LHCN-M2 (cell line): ENCODE measurements at places on chromosomes 13 and 19. TPM values are rescaled to one million over a fixed set of nuclear protein-coding genes. Genes with fewer than 3 reads are reported as not detected.
A peak's percentile ranks its signal among the peaks of the same experiment; 100 is the strongest.

GRCh38 chr13:87538366-87539052, 132.7 kb upstream of the SLITRK5 start:
- DNase-seq: no peak

GRCh38 chr13:29428310-29429181, 166.9 kb downstream of the SLC7A1 start:
- peak; percentile 13 for DNase-seq

CYP4F3 gene
- total RNA-seq: not detected in 2 replicates

- DNase-seq: no peak
Observed at GRCh38 chr19:35908010-35908441, at the start of gene TYROBP. Gene TYROBP, minus strand, starts transcription at chr19:35908295. Its CDS starts 67 bp downstream, at chr19:35908228.

GRCh38 chr13:113627136-113627535, 30.9 kb downstream of the ATP4B start:
- no peak for DNase-seq

GRCh38 chr13:65057986-65058385, 2172.2 kb downstream of the PCDH9 start:
- no peak for DNase-seq

IGSF23 gene
- not detected in 2 replicates for total RNA-seq

DNA sequence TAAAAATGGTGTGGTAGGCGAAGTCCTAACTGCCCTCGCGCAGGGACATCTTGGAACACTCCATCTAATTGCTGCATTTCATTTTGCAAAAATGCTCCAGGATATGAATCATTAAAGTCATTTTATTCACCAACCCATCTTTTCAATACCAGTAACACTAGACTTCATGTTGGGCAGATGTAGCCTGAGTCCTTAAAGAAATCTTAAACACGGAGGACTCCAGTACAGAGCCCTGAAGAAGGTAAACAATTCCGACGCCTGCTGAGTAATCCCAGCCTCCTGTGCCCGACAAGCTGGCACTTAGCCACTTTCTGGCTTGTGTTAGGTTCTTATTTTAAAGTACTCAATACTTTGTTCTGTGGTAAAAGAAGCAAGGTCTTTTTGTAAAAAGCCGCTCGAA, 58.0 kb upstream of the IRS2 start:
- DNase-seq: peak; percentile 61

DNA sequence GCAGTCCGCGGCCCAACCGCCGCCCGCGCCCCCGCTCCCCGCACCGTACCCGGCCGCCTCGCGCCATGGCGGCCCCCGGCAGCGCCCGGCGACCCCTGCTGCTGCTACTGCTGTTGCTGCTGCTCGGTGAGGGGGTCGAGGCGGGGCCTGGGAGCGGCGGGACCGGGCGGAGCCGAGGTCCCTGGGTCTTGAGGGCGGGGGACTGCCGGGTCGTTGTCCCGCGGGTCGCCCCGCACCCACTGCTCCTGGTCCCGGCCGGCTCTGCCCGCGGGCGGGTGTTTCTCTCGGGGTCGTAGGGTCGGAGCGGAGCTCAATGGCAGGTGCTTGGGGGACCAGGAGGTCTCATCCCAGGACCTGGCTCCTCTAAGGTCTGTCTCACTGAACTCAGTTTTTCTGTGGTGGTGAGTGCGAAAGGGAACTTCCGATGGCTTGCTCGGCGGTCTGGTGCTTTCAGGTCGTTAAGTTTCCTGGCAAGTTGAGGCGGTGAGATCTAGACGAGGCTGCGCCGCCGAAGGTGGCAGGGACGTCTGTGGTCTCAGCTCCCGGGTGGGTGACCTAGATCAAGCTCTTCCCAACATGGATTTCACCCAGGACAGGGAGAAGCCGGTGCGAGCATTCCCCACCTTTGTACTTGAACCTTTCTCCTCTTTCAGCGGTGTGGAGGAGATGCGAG, 467 bp downstream of the LAMP1 start:
- DNase-seq: no peak

DNA sequence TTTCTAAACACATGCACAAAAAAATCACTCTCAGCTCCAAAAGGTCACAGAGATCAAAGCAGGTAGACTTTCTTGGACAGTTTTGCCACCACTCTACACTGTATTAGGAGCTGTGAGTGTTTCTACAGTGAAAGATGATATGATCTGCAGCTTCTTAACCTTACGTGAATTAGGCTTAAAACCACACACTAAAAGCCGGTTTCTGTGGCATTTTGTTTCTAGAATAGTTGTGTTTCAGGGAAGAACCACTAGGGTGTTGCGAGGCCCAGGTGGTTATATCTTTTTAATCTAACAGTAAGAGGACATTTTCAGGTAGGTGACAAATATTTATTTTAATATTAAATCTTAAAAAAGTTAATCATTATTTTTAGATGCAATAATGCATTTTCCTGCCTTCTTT, 216.4 kb downstream of the KLF5 start:
- DNase-seq: peak; percentile 59

DNA sequence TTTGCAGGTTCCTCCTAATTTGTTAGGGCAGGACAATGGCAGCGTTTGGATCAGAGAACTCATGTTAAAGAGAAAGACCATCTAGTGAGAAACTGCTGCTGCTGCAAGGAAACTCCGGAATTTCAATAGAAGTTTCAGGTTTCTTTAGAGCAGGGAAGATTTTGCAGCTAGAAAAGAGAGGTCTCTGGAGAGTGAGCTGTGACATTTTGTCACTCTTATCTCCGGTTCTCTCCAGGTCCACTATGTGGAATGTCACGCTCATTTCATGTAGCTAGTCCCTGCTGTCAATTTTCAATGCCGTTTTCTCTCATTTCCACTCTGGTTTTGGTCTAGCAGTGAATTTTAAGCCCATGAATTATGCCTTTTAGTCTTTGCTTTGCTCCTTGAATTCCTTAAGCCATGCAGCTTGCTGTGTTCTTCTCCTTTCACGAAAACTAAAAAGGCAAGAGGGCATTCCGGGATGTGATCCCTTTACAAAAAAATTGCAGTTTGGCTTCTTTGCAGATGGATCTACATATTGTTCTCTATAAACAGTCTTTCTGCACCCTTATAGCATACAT, 46.7 kb upstream of the POSTN start:
- DNase-seq: no peak

KL gene
- not detected in 2 replicates for total RNA-seq

DNA sequence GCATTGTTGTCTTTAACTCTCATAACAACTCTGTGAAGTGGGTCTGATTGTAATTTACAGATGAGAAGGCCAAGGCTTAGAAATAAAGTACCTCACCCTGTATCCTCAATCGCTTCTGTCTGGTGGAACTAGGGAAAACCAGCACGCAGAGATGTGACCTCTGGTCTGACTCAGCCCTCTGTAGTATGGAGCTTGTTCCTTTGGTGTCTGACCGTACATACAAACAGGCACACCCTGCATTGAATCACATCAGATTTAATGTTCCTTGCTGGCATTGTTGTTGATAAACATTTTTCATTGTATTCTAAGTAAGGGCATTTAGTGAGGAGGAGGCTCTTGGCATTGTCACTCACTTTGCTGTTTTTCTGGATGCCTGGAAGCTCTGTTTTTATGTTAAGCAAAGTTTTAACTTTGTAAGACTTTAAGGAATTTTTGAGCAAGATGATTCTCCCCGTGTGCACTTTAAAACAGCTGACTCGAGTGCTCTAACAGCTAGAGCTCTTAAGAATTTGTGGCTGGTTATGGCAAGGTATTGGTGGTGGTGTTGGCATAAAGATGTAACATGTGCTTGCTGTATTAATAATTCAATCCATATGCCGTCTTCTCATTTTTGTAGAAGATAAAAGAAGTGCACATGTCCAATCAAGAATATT, 89.0 kb upstream of the SPATA13 start:
- peak; percentile 79 for DNase-seq

TBXA2R gene
- 0.57 and 0.64 TPM in 2 replicates for total RNA-seq

MAMSTR gene
- 2.4 and 3.5 TPM in 2 replicates for total RNA-seq

DNA sequence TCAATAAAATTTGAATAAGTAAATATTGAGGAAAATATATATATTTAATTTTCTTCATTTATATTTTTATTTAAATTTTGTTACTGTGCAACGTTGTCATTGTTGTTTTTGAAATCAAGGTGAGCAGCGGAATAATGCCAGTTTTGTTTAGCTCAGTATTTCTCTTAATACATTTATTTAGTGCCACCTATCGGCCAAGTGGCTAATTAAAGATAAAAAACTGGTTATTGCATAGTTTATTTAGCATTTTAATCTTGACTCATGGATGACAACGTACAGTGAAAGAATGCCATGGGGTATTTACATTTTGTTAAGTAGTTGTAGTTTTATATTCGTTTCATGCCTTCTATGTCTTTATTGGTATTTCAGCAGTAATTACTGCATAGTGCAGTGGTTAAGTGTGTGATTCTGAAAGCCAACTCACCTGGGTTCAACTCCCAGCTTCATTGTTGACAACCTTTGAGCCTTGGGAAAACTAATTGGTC, 265.9 kb downstream of the MYO16 start:
- DNase-seq: peak; percentile 32

DNA sequence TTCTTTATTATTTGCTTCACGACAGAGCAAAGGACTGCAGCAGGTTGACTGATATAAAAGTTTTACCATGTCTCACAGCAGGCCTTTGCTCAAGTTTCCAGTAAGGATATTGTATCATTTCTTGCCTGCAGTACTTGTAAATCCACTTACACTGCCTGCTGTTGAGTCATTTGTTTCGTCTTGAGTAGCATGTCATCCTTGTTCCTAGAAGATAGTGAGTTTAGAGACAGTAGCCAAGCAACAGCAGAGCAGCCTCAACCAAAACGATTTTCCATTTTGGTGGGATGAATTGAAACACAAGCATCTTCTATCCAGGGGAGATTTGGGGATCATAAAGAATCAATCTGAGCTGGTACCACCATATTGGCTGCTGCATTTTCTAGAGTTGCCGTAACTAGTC, 24.0 kb upstream of the ALOX5AP start:
- DNase-seq: peak; percentile 73

SIGLECL1 gene
- not detected in 2 replicates for total RNA-seq

DNA sequence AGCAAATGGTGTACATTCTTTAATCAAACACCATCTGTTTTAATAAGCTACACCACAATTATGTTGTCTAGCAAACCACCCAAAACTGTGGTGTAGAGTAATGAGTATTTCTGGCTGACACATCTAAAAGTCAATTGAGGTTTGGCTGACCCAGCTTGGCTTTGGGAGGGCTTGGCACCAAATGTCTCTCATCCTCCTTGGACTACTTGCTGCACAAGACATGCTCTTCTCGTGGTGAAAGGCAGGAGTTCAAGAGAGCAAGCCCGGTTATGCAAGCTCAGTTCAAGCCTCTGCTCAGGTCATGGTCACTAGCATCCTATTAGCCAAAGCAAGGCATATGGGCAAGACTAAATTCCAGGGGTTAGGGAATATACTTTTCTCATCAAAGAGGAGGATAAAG, 37.1 kb downstream of the LACC1 start:
- no peak for DNase-seq

- DNase-seq: no peak
Observed at GRCh38 chr13:87536899-87537298, 134.3 kb upstream of the SLITRK5 start.

DNA sequence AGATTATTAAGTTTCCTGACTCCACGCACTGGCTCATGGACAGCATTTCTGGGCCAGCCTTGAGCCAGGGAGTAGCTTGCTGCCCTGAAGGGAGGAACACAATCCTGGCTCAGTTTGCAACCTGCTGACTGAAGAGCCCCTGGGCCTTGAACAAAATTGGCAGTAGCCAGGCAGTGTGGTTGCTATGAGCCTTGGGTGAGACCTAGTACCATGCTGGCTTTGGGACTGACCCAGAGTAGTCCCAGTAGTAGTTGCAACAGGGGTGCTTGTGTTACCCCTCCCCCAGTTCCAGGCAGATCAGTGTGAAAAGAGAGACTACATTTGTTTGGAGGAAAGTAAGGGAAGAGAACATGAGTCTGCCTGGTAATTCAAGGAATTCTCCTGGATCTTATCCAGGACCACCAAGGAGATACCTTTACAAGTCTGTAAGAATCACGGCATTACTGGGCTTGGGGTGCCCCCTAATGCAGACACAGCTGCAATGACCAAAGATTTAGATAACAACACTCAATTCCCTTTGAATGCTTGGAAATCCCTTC, 22.0 kb downstream of the ITGBL1 start:
- peak; percentile 89 for DNase-seq

CILP2 gene
- total RNA-seq: 0.06 TPM in 2 replicates

SULT2A1 gene
- total RNA-seq: not detected in 2 replicates

DNA sequence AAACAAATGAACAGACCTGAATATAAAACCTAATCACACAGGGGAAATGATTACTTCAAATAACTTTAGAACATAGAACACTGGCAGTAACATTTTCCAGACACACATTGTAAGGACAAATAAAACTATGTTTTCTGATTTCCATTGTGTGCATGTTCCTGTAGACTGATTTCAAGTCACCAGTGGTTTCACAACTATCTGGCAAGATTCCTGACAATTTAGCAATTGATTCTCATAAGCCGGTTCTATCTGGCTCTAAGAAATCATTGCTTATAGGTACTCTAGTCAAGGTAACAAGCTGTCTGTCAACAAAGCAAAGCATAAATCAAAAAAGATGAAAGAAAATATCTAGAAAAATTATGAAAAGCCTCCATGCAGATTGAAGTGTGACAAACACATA, 19.6 kb upstream of the PCCA start:
- peak; percentile 13 for DNase-seq

DNA sequence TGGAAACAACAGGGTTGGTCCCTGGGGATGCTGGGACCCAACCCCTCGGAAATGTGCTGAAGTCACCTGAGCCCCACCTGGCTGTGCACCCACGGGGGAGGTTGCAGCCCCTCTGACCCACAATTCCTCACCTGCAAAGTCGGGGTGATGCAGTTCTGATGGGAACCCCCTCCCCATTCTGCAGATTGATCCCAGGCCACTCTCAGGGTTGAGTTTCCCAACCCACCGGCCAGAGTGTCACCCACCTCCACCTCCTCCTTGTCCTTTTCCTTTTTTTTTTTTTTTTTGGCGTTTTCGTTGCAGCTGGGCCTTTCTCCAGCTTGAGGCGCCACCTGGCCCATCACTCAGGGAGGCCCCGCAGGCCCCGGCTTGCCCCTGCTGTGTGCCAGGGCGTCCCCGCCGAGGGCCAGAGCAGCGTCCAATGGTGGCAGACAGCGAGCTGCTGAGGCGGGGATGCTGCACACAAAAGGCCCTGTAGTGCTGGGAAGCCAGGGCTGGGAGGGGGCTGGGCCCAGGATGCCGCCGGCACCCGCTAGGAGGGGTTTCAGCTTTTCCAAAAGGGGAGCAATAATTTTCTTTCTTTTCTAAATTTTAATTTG, 4.6 kb downstream of the PIK3R2 start:
- DNase-seq: peak; percentile 21

- DNase-seq: peak; percentile 97
Observed at GRCh38 chr19:24086974-24087595, at the start of gene ZNF254. Gene ZNF254, plus strand, starts transcription at chr19:24087187. Its CDS starts 121 bp downstream, at chr19:24087308.

FBN3 gene
- not detected in 2 replicates for total RNA-seq

DNA sequence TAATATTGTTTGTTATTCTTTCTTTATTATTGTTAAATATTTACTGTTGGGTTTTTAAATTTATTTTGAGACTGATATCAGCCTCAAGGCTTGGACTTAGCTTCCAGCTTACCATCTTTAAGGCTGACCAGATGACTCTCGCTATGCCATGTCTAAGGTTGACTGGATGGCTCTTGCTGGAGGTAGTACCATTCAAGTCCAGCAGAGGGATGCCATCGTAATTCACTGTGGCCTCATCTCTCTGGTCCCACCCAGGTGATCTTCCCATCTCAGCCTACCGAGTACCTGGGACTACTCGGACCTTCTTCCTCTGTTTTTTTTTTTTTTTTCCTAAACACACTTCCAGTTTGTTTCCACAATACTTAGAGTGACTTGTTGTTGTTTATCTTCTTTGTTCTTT, 41.7 kb upstream of the ZNF91 start:
- no peak for DNase-seq

- no peak for DNase-seq
Observed at GRCh38 chr13:23788459-23788858, 100.7 kb downstream of the MIPEP start.

- no peak for DNase-seq
Observed at GRCh38 chr13:113486698-113487097, 3.8 kb downstream of the DCUN1D2 start.

GRCh38 chr13:40271271-40271885, 395.1 kb downstream of the FOXO1 start:
- DNase-seq: no peak
